ENCODE measurements at places on chromosomes 3 and 15. TPM values are rescaled to one million over a fixed set of nuclear protein-coding genes. Genes with fewer than 3 reads are reported as not detected.
A peak's percentile ranks its signal among the peaks of the same experiment; 100 is the strongest.

DNA sequence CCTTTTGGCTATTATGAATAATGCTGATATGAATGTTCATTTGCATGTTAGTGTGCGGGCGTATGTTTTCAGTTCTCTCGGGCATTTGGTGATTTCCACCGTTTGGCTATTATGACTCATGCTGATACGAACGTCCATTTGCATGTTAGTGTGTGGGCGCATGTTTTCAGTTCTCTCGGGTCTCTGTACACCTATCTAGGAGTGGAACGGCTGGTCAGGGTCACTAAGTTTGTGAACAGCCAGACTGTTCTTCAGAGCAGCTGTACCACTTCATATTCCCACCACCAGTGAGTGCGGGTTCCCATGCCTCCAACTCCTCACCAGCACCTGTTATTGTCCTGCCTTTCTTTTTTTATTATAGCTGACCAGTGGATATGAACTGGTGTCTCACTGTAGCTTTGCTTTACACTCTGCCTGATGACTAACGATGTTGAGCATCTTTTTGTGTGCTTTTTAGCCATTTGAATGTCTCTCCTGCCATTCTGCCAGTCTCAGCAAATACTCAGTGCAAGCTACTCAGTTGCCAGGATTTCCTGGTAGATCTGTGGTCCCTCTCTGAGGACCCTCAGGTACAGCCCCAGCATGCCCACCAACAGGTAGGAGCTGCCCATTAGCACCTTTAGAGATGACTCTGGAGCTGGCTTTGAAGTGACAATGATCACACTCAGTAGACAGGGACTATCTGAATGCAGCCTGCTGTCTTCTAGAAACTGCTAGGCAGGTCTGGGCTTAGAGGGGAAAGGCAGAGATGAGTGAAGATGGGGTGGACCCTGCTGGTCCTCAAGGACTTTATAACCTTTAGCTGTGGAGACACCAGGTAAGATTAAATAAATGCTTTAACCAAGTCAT is 141.1 kb downstream of the XXYLT1 start:
- H3K4me3 ChIP-seq, result no peak overlapping the region
- H3K27ac ChIP-seq, result no peak overlapping the region
- no peaks in the 10 kb centered on the region for H3K36me3 ChIP-seq
- no peak for DNase-seq

The SENP8 gene
- 2.6 TPM for total RNA-seq

The HTR3E gene
- total RNA-seq, result not detected

DNA sequence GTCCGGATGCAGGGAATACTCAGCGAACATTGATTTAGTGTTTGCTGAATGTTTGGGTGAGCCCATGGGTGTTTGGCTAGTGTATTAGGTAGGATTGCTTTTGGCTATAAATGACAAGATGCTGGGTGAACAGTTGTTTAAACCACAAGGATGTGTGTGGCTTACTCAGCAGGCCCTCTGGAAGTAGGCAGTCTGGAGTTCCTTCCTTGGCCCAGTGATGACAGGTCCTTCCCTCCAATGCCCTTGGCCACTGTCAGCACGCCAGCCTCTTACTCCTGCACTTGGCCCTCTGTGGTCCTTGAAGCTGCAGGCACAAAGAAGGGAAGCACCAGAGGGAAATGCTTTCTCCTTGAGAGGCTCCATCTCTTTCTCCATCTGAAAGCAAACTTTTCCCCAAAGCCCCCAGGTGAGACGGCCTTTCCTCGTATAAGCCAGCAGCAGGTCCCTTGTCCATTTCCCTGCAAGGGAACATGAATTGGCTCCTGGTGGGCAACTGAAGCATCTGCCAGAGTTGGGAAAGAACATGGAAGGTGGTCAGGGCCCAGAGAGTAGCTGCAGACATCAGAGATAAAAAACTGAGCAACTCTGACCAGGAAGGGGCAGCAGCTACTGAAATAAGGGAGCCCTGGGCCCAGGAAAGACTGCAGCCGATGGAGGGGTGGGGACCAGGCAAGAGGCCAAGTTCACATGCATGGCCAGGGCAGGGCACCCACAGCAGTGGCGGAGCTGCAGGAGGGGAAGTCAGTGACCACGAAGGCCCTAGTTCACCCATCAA is 105.0 kb downstream of the TPRA1 start:
- H3K27ac ChIP-seq, result no peak overlapping the region
- H3K36me3 ChIP-seq, result no peaks in the 10 kb centered on the region
- no peak for DNase-seq
- H3K27me3 ChIP-seq, result no peaks in the 10 kb centered on the region

The GJD2 gene
- not detected for total RNA-seq

DNA sequence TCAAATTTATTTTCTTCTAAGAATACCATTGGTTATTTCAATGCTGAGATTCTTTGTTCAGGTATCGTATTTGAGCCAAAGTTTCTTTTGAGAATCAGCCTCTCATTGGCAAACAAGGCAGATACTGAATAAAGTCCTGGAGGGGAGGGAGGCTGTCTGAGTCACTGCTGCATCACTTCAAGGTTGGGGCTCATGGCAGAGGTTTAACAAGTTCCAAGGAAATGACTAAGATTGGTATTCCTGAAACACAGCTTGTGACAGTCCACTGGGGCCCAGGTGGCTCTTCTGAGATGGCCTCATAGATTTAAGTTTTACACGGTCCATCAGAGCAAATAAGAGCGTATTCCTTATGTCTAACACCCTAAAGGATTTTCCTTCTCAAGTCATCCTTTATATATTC is 213.8 kb upstream of the STAC start:
- H3K27me3 ChIP-seq, result no peaks in the 10 kb centered on the region
- H3K27ac ChIP-seq, result no peak overlapping the region

- DNase-seq, result peak; percentile 42
- no peak overlapping the region for H3K27ac ChIP-seq
- H3K4me3 ChIP-seq, result no peak overlapping the region
- H3K27me3 ChIP-seq, result no peaks in the 10 kb centered on the region
Observed at GRCh38 chr15:39946862-39947261, 12.9 kb downstream of the EIF2AK4 start.

The ACTL6A gene
- total RNA-seq, result 48.6 TPM

Measured in fibroblast of lung (primary cell).